ENCODE measurements at places on chromosomes 2 and 18.

GRCh38 chr2:163604941-163605555 lies 130.8 kb downstream of the FIGN start:
- DNase-seq = no peak

DNA sequence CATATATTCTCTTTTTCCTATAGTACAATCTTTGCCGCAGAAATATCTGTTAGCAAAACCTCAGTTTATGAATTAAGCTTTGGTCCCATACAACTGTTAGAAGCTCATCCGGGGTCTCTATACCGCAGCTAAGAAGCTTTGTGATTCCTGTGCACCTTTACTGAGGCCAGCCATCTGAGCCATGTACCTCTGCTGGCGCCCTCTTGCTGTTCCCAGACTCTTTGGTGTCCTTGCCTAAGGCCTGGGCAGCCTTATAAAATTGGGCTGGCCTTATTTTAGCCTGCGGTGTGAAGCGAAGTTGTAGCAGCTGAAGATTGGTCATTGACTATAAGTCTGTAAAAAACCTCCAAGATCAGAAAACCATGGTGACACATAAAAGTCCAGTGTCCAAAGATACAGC lies 1135.1 kb upstream of the CHAC2 start:
- DNase-seq = no peak

DNA sequence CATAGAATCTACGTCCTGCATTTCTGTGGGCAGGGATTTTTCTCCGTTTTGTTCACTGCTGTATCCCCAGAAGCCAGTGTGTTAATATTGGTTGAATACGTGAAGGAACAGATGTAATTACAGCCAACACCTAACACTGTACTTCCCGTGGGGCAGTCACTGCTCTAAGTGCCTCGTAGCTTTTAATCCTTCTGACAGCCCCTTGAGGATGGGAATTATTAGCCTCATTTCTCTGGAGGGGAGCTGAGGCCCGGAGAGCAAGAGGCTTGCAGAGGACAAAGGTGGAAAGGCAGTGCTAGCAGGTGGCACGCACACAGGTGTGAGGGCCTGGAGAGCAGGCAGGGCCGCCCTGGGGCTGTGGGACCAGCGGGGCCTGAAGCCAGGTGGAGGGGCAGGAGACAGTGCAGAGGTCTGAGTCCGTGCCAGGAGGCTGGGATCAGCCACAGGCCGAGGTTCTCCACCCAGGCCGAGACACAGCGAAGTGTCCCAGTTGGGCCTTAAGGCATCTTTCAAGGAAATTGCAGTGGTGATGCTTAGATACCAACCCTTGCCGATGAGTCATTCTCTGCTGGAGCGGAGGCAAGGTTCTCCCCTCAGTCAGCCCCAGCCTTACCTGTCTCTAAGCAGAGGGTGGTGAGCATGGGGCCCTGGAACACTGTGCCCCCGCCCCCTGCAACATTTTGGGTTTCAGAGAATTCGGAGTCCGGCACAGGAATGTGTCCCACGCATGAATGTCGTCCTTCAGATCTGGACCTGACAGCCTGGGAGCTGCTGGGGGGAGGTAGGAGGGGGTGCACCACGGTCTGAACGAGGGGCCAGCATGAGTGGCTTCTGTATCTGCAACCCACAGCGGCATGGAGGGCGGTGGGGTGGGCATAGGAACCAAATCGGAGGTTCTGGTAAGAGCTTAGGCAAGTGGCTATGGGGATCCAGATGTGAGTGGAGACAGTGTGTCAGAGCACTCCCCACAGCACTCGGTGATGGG lies 122.6 kb downstream of the GBX2 start:
- no peak for DNase-seq

GRCh38 chr2:105248316-105249070 lies 7.0 kb downstream of the GPR45 start:
- DNase-seq = no peak

- no peak for DNase-seq
Measured at GRCh38 chr2:136917411-136917881, 152.1 kb downstream of the THSD7B start.

DNA sequence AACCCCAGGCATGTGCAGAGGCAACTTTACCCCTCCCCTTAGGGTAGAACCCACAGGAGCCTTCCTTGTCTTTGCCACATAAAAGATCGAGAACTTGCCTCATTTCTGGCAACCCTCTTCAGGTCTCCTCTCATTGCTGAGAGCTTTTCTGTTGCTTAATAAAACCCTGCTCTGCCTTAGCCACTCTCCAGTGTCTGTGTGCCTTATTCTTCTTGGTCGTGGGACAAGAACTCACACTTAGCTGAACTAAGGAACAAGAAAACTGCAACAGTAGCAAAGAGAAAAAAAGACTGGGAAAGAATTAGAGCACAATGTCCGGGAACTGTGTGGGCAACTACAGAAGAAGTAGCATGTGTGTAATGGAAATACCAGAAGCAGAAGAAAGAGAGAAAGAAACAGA lies 56.2 kb upstream of the SMIM21 start:
- DNase-seq = no peak

DNA sequence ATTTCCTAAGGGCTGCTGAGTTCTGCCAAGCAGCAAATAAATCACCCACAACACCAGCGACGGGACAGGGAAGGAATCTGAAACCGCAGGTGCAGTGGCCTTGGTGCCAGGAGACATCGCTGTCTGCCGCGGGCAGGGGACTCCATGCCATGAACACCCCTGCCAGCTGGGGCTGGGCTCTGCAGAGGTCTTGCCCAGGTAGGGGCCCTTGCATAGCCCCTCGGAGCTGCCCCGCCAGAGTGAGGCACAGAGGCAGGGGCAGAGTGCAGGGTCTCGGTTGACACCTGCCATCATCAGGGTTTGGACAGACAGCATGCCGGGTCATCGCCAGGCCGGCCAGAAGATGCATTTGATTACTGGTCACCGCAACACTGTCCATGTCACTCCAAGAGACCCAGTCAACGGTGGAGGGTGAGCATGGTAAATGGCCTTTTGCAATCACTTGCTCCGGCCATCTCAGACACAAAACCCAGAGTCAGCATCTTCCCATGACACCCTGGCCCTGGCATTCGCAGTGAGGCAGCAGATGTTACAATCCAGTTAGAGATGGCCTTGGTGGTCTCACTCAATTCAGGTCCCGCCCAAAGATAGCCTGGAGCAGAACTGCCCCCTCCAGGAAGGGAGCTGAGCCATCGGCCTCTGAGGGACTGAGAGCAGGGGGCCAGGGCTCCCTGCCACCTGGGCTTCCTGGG lies 255.4 kb downstream of the NDUFA10 start:
- no peak for DNase-seq

DNA sequence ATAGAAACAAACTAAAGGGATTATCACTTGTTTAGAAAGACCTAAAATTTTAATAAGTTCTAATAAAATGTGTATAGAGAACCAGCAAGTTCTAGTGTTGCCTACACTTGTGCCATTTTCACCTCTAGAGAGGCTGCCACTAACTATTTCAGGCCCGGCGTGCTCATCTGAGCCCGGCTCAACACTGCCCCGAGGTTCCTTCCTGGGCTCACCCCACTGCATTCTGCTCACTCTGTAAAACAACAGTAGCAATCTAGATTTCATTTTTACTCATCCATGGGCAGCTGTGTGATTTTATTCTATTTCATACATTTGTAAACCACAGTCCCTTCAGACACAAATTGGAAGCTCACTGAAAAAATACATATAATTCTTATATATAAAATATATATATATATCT lies 253.2 kb downstream of the L3MBTL4 start:
- DNase-seq = no peak
